ENCODE measurements at places on chromosomes 12 and 14.
A peak's percentile ranks its signal among the peaks of the same experiment; 100 is the strongest.

DNA sequence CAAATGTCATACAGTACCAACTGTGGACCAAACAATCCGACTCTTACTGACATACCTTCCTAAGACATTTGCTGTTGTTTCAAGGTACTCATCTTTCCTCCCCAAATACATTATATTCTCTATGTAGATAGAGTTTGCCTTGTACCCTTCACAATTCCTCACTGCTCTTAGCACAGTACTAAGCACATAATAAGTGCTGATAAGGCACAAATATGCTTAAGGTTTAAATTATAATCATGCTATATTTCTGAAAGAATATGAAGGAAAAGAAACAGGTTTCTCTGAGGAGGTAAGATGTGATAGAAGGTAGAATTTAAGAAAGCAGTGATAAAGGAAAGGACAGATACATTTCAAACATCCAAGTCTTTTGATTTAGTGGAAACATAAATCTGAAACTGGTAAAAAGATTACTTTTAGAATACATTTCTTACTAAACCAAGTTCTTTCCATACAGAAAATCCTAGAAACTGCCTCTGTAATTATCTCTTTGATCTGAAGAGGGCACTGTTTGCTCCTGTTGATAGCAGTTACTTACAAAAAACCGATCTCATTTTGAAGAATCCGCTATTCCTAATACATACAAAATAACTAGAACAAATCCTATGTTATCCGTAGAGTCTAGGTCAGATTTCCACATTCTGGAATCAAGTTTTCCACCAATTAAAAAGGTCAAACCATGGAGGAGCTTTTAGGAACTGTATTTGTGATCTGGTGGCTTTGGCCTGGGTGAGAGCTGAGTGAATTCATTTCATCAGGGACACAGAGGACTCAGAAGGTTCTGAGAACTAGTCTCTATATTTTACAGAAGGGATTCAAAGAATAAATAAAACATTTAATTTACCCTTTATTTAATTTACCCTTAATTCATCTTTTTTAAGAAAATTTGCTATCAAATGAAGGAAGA lies 311.9 kb downstream of the DAD1 start:
- no peak for DNase-seq

GRCh38 chr12:22855456-22855855 lies 230.5 kb downstream of the ETNK1 start:
- DNase-seq = no peak

- DNase-seq = no peak
Observed at GRCh38 chr14:56322531-56322930, 204.3 kb downstream of the PELI2 start.

DNA sequence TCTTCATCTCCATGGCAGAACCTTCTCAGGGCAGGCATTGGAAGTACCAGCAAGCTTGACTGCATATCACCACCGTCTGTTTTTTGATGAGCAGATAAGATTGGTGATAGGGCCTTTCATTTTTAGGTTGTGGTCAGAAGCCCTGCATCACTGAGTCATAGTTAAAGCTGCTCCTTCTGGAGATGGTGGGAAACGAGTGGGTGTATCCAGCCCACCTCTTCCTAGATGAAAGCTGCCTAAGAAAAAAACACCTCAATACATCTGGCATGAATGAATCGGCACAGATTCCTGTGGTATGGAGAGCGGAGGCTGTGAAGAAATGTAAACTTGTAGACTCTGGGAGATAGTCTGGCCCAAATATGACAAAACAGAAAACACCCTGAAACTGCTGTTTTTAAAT lies 248.7 kb upstream of the EGLN3 start:
- no peak for DNase-seq

GRCh38 chr12:19461999-19462398 lies 22.7 kb downstream of the AEBP2 start:
- peak; percentile 8 for DNase-seq

- DNase-seq = no peak
Observed at GRCh38 chr12:75481013-75481705, 604 bp downstream of the GLIPR1 start.

DNA sequence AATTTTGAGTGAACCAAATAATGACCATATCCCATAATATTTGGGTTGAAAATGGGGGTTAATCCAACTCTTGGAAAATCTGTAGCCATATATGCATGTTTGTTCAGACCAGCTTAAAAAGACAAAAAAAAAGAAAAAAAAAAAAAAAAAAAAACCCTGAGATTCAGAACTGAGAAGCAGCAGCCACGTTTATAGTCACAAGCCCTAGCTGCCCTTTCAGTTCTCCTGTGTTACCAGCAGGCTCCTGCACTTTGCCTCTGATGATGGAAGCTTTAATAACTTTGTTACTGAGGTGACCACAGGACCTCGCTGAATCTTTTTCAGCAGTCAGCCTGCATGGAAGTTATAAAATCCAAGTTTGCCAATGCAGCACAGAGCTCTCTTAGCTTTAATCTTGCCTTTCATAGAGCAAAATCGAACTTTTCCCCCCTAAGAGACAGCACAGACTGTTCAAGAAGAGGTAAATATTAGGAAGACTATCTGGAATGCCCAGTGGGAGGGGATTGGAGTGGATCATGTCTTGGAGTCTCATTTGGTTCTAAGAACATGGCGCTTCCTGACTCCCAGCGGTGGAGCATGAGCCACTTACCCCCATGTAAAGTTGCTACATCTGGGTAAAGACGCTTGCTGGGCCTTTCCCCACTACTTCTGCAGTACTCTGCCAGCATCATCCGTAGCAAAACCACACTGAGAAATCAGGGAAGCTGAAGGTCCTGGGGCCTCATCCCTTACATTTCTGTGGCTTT lies 20.6 kb downstream of the GNG2 start:
- DNase-seq = no peak

DNA sequence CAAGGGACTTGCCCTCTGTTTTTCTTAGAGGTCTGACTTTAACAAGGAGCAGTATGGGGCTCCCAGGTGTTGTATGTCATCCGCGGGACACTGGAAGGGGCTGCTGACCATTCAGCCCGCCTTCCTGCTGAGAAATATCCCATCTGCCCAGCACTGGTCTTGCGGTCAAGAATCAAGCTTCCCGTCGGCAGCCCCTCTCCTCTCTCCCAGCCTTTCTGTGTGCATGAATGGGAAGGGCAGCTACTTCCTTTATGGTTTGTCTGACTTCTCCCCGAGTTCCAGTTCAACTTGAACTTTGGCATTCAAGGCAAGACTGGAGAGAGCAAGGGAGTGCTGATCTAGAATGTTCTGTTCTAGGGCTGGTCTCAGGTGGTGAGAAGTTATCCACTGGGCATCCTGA lies 51.5 kb downstream of the PSMA6 start:
- no peak for DNase-seq

GRCh38 chr12:52323416-52324152 lies 2.4 kb upstream of the KRT83 start:
- DNase-seq = no peak

DNA sequence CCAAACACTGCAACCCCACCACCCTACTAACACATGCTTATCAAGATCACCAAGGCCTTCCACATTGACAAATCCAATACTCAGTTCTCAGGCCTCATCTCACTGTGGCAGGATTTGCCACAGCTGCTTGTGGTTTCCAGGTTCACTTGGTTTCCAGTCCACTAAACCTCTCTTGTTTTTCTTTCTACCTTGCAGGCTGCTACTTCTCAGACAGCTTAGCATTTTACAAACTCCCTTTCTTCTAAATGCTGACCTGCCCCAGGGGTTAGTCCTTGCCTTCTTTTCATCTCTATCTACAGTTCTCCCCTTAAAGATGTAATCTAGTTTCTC lies 84.1 kb downstream of the BCAT1 start:
- DNase-seq = no peak

Data from stimulated activated CD8-positive, alpha-beta memory T cell treated with anti-CD3 and anti-CD28 coated beads, Interleukin-4, amount 100 ng/mL, for 4 hours (primary cell).